ENCODE measurements at places on chromosomes 5 and 9.

DNA sequence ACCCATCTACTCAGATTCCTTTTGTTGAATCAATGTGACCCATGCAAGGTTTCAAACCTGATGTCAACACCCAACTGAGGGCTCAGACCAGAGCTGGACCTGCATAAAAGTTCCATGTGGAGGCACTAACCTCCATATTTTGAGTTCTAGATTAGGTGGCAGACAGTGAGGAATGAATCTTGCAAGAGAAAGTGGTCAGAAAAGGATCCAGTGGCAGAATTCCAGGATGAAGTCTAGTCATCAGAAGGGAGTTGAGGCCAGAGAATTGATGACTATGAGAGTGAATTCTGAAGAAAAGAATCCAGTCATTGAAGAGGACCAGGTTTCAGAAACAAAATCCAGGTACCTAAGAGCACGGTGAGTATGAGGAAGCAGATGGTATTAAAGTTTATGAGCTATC lies 205.1 kb upstream of the RGMB start:
- H3K4me3 ChIP-seq: no peak overlapping the region
- peak; percentile 66 for DNase-seq
- H3K36me3 ChIP-seq: no peaks in the 10 kb centered on the region
- H3K4me1 ChIP-seq: peaks cover 18% of the 10 kb centered on the region

- no peaks in the 10 kb centered on the region for H3K27me3 ChIP-seq
- no peaks in the 10 kb centered on the region for H3K36me3 ChIP-seq
- peak overlapping the region; percentile 64 for H3K4me3 ChIP-seq
- peak overlapping the region; percentile 99 for H3K27ac ChIP-seq
These were observed 19.0 kb downstream of the ATOX1 start for GRCh38 chr5:151739395-151739794.

- H3K27me3 ChIP-seq: no peaks in the 10 kb centered on the region
- H3K36me3 ChIP-seq: no peaks in the 10 kb centered on the region
- peak overlapping the region; percentile 44 for H3K27ac ChIP-seq
- peak overlapping the region; percentile 10 for H3K4me3 ChIP-seq
- DNase-seq: peak; percentile 86
These were observed 420.8 kb upstream of the GRAMD2B start for GRCh38 chr5:126002222-126002897.

- H3K27me3 ChIP-seq: no peaks in the 10 kb centered on the region
- no peak overlapping the region for H3K4me3 ChIP-seq
- no peak overlapping the region for H3K27ac ChIP-seq
- no peak for DNase-seq
- H3K36me3 ChIP-seq: no peaks in the 10 kb centered on the region
These were observed 12.8 kb downstream of the SEMA5A start for GRCh38 chr5:9533096-9533495.

- H3K4me1 ChIP-seq: peaks cover 11% of the 10 kb centered on the region
- H3K4me3 ChIP-seq: no peak overlapping the region
- H3K36me3 ChIP-seq: no peaks in the 10 kb centered on the region
- no peaks in the 10 kb centered on the region for H3K27me3 ChIP-seq
- no peak overlapping the region for H3K27ac ChIP-seq
These were observed 32.6 kb downstream of the FGF1 start for GRCh38 chr5:142653321-142653720.

GRCh38 chr5:72818866-72819534 lies 2.5 kb downstream of the TNPO1 start:
- peaks cover 31% of the 10 kb centered on the region for H3K4me1 ChIP-seq
- H3K27ac ChIP-seq: 0 out of 2 replicates have a peak overlapping the region, but pooled peaks have one; percentile 98
- no peaks in the 10 kb centered on the region for H3K27me3 ChIP-seq
- peak overlapping the region; percentile 95 for H3K4me3 ChIP-seq
- H3K36me3 ChIP-seq: no peaks in the 10 kb centered on the region

DNA sequence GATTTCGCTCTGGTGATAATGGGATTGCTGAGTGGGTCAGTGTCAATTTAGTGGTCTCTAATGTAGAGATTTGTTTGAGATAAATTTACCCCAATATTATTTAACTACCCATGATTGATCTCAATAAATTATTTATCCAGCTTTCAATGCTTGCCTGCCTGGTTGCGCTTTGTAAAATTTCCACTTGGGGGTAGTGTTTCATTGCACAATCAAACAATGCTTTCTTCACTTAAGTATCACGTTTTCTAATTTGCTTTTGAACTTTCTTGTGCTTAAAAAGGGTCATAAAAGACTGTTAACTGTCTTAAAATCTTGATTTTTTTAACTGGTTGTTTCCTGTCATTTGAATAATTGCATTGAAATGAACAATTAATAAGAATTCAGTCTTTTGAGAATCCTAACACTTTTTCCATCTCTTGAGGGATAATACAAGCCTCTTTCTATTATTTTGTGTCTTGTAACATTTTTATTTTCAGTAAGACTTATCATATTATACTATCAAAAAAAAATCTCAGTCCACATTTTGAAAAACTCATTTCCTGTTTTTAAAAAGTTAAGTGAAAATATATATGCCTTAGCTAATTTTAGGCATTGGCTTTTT lies 18.7 kb downstream of the HSD17B4 start:
- H3K27ac ChIP-seq: no peak overlapping the region
- peaks cover 3% of the 10 kb centered on the region for H3K4me1 ChIP-seq
- H3K36me3 ChIP-seq: no peaks in the 10 kb centered on the region
- H3K4me3 ChIP-seq: no peak overlapping the region
- peak; percentile 56 for DNase-seq

DNA sequence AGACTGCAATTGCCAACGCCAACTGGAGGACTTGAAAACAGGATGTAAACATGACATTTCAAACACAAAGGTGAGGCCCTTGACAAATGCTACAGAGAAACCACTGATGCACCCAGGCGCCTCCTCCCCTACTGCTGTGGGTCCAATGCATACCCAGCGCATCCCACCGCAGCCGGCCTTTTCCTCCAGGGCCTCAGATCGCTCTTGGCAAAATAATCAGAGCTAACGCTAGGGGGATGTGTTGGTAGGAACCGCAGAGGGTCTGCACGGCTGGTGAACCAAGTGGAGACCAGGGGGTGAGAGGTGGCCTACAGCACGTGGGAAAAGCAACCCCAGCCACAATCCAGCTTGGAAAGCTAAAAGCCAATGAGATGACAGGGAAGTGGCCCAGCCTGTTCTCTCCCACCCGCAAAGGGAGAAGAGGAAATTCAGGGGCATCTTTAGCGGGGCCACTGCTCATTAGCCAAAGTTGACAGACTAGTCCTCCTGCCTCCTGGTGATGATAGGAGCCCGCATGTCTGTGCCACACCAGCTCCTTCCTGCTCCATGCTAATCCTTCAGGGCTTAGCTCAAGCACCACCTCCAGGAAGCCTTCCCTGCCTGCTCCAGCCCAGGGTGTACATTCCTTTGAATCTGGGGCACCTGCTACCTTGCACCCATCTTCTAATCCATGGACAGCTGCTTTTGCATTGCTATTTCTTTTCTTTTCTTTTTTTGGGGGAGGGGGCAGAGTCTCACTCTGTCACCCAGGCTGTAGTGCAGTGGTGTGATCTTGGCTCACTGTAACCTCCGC lies 5.9 kb downstream of the FAM163B start:
- no peak overlapping the region for H3K27ac ChIP-seq
- no peaks in the 10 kb centered on the region for H3K4me1 ChIP-seq
- H3K27me3 ChIP-seq: peaks cover 61% of the 10 kb centered on the region
- no peaks in the 10 kb centered on the region for H3K36me3 ChIP-seq

DNA sequence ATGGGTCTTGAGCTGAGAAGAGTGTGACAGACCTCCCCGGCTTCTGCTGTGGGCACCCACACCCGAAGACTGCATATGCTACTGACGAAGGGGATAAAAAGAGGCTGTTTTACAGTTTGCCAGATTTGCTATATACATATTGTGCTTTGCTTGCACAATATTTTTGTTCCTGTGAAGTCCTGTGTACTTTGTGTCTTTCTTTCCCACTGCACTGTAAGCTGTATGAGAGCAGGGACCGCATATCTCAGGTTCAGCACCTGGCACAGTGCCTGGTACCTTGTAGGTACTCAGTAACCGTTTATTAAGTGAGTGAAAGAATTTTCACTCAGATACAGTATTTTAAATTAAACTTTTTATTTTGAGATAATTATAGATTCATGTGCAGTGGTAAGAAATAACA lies 8.2 kb upstream of the GARNL3 start:
- peaks cover 9% of the 10 kb centered on the region for H3K27me3 ChIP-seq
- no peak for DNase-seq
- H3K36me3 ChIP-seq: no peaks in the 10 kb centered on the region
- H3K27ac ChIP-seq: no peak overlapping the region
- H3K4me3 ChIP-seq: no peak overlapping the region

GRCh38 chr9:125700791-125701190 lies 6.2 kb downstream of the MAPKAP1 start:
- peaks cover 32% of the 10 kb centered on the region for H3K4me1 ChIP-seq
- DNase-seq: peak; percentile 68
- no peaks in the 10 kb centered on the region for H3K36me3 ChIP-seq
- no peaks in the 10 kb centered on the region for H3K27me3 ChIP-seq

DNA sequence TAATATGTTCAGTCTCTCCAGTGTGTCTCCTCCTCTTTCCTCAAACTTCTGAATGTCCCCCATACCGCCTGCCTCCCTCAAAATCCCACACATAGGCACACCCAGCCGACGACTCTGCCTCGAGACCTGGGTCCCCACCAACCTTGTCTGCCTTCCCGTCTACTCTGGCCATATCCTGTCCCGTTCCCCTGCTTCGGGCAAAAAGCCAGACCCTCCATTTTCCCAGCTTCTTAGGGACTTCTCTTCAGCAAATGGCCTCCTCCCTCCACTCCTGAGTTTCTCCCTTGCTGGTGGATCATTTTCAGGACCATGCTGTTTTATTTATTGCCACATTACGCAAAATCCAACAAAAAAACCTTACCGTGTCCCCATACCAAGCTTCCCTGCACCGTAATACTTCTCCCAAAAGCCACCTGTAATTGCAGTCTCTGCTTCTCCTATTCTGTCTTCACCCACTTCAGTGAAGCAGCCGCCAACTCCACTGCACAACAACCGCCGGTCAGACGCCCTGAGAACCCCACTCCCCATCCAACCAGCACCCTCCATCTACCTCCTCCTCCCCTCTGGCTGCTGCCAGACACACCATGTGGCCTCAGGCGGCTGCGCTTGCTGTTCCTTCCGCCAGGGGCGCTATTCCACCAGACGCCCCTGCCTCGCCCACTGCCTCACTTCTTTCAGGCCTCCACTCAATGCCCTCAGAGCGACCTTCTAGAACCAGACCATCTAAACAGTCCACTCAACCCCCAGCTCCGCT lies 117.0 kb downstream of the TRPM6 start:
- H3K4me3 ChIP-seq: no peak overlapping the region
- H3K4me1 ChIP-seq: no peaks in the 10 kb centered on the region
- no peaks in the 10 kb centered on the region for H3K36me3 ChIP-seq
- no peak overlapping the region for H3K27ac ChIP-seq
- DNase-seq: peak; percentile 41

DNA sequence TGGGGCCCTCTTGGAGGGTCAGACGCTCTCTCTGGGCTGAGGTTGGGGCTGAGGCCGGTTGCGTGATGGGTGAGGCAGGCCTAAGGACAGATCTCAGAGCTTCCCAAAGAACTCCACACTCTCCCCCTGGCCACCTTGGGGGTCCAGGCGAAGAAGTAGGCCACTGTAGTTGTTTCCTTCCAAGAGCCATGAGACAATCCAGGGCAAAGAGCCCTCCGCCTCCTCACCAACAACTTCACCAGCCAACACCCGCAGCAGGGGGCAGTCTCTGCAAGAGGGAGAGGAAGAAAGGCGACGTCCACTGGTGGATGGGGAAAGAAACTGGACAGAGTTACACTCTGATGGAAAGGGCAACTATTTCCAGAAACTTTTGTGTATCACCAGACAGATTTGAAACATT lies 10.7 kb downstream of the SLC35A4 start:
- H3K4me1 ChIP-seq: no peaks in the 10 kb centered on the region
- no peaks in the 10 kb centered on the region for H3K27me3 ChIP-seq
- peak; percentile 69 for DNase-seq
- no peaks in the 10 kb centered on the region for H3K36me3 ChIP-seq
- no peak overlapping the region for H3K4me3 ChIP-seq

DNA sequence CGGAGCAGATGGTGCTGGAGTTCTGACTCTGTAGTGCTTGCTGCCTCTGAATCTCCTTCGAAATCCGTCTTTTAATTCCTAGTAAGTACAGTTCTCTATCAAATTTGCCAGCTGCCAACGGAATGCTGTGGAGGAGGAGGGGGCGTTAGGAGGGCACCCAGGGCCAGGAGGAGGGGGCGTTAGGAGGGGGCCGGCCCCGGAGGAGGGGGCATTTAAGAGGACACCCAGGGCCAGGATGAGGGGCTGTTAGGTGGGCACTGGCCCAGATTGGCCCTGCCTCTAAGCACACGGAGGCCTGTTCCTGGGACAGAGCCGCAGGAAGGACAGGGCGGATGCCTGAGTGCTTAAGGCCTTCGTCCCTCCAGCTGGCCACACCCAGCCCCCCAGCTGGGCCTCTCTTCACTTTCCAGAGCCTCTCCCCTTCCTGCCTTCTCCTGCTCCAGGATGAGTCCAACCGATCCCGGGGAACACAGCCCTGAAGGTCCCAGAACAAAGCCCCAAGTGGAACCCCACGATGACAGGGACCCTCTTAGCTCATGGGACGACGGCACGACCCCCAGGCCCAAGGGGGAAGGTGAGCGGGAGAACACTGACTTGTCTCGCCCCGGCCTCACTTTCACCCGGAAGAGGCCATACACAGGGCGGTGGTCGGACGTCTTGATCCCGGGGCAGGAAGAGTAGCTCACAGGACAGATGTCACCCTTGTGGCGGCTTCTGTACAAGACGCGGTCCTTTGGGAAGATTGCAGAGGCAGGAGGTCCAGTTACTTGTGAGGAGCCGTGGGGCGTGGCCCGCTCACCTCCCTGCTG lies 9.8 kb downstream of the INPP5E start:
- no peak for DNase-seq
- H3K36me3 ChIP-seq: no peaks in the 10 kb centered on the region

- no peak overlapping the region for H3K4me3 ChIP-seq
- peaks cover 2% of the 10 kb centered on the region for H3K4me1 ChIP-seq
- DNase-seq: no peak
- H3K36me3 ChIP-seq: no peaks in the 10 kb centered on the region
These were observed 57.4 kb downstream of the SERINC5 start for GRCh38 chr5:80198399-80198798.

DNA sequence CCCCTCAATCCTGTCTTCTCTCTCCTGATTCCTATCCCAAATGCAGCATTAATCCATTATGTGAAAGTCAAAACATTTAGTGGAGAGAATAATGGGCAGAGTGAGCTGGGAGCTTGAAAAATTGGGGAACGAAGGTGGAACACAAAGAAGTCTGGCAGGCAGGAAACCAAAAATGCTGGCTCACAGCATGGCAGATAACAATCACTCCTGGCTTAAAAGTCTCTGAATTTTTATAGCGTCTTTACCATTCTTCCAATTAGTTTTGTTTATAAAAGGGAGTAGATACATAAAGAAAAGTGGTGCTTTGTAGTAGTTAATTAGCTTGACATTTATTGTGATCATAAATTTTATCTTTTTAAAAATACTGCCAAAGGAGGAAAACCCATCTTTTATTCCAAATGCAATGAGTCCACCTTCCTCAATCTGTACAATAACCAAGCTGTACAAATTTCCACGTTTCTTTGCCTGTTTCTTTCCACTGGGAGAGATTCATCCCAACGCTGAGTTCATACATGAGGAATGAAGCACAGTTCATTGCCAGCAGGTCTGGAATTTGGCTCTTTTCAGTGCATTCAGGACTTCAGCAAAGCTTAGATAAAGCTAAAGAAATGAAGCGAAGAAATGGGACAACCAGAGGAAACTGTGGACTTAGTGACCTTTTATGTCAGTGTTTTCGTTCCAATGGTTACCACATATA lies 174.7 kb downstream of the HMHB1 start:
- peak; percentile 83 for DNase-seq
- peak overlapping the region; percentile 36 for H3K4me3 ChIP-seq
- H3K27me3 ChIP-seq: no peaks in the 10 kb centered on the region
- peak overlapping the region; percentile 92 for H3K27ac ChIP-seq
- no peaks in the 10 kb centered on the region for H3K36me3 ChIP-seq
- peaks cover 54% of the 10 kb centered on the region for H3K4me1 ChIP-seq

GRCh38 chr5:14502294-14502690 lies 79.3 kb upstream of the OTULINL start:
- H3K4me3 ChIP-seq: no peak overlapping the region
- H3K27ac ChIP-seq: no peak overlapping the region
- H3K4me1 ChIP-seq: no peaks in the 10 kb centered on the region
- H3K27me3 ChIP-seq: no peaks in the 10 kb centered on the region
- no peak for DNase-seq

Data from GM23248 (cell line).